ENCODE measurements at places on chromosomes 11 and 22.
A peak's percentile ranks its signal among the peaks of the same experiment; 100 is the strongest.

DNA sequence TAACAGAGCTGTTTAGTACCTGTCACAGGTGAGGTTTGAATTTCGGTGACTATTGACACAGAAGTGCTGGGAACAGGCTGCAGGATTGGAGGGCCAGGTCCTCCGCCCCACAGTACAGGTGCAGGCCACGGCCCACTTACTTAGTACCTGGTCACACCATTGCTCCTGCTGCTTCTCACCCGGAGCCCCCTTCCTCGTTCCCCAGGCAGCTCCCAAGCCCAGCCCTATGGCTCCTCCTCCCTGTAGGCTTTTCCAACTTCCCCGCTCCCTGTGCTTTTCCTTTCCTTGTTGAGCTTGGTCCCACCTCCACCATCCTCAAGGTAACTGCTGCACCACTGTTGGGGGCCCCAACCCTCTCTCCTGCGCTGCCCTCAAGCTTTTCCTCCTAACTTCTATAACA, 27.9 kb upstream of the ANO1 start:
- DNase-seq, result no peak

GRCh38 chr11:80521592-80521991, 1080.8 kb upstream of the TENM4 start:
- no peak for DNase-seq

DNA sequence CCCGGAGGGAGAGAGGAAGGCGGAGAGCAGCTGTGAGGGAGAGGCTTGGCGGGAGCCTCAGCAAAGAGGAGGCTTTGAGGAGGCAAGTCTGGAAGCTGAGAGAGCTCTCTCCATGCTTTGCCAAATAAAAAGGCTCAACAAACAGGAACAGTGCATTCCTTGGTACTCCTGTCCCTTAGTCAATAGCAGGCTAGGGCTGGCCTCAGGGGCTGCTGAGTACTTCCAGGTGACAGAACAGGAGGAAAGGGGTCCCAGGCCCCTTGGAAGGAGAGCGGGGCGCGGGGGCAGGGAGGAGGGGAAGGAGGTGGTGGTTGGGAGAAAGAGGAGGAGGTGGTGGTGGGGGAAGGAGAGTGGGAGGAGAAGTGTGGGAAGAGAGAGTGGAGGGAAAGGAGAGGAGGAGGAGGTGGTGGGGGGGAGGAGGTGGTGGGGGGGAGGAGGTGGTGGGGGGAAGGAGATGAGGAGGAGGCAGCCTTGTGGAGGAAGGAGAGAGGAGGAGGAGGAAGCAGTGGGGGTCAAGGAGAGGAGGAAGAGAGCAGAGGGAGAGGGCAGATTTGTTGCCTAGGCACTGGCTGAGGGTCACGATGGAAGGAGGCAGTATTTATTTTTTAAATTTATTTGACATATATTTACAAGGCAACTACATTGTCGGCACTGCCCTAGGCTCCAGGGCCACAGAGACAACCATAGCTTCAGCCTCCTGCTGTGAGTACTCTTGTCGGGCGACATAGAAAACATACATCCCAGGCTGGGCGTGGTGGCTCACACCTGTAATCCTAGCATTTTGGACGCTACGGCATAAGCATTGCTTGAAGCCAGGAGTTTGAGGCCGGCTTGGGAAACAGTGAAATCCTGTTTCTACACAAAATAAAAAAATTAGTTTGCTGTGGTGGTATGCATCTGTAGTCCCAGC, 74.2 kb upstream of the ZBED5 start:
- DNase-seq, result no peak

DNA sequence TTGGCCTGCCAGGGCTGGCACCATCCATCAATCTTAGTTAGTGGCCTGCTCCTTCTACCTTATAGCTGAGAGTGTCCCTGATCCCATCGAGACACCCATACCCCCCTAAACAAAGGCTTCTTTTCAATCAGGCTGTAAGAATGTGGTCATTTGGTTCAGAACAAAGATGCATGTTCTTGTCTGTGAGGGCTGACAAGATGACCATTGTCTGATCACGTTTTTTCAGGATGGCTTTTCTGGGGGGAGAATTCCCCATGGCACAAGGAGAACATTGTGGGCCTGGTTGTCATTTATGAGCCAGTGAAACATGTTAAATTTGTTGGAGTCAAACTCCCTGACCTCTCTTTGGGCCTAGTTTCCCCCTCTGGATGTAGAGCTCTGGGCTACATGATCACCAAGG, 160.4 kb downstream of the INSC start:
- no peak for DNase-seq

- no peak for DNase-seq
Measured at GRCh38 chr11:97224396-97224795, 834.6 kb downstream of the JRKL start.

DNA sequence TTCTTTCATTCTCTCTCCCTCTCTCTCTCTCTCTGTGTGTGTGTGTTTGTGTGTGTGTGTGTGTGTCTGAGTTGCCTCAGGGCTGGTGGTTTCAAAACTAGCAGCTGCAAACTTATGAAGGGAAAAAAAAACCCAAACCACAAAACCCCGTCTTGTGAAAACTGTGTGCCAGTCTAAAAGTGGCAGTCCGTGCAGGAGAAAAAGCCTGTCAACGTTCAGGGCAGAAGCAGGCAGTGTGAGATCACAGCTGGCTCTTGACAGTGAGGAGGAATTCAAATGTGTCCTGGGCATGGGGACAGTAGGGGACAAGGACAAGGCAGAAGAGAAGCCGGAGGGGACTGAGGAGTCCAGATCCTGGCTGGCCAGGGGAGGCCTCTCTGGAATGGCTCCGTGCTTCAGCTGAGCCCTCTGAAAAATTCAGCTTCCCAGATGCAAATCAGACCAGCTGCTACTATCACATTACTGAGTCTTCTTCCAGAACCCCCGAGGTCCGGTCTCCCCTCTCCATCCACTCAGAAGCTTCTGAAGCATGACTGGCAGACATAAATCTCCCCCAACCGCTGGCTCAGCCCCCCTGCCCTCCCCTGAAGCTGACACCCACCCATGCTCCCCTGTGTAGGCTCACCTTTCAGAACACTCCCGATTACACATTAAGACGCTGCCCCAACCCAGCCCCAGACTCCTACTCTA, 31.9 kb downstream of the FLI1 start:
- DNase-seq, result peak; percentile 16

GRCh38 chr11:7871056-7871455, 60.0 kb downstream of the OR10A6 start:
- no peak for DNase-seq

- no peak for DNase-seq
Measured at GRCh38 chr11:9600644-9601036, 27.2 kb downstream of the WEE1 start.

GRCh38 chr11:65003282-65003681, 6.5 kb upstream of the BATF2 start:
- no peak for DNase-seq

GRCh38 chr11:23551706-23552105, 691.4 kb upstream of the CCDC179 start:
- no peak for DNase-seq

- DNase-seq, result no peak
Measured at GRCh38 chr11:100581318-100581717, 105.8 kb upstream of the ARHGAP42 start.

GRCh38 chr11:221998-222789, 13.9 kb downstream of the SIRT3 start:
- no peak for DNase-seq

DNA sequence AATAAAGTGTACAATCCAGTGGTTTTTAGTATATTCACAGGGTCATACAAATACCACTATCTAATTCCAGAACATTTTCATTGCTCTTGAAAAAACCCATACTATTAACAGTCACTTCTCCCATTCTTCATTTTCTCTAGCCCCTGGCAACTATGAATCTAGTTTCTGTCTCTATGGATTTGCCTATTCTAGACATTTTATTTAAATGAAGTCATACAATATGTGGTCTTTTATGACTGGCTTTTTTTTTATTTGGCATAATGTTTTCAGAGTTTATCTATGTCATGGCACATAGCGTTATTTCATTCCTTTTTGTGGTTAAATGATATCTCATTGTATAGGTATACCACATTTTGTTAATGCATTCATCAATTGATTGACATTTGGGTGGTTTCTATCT, 59.4 kb downstream of the KDM2A start:
- DNase-seq, result no peak

Measured in stimulated activated CD4-positive, alpha-beta T cell treated with anti-CD3 and anti-CD28 coated beads, Interleukin-4, amount 100 ng/mL, for 4 hours (primary cell).